Non-pigmented ciliary epithelial cell (primary cell): ENCODE measurements at places on chromosomes 7 and 10.

- no peak for DNase-seq
These were observed 188.6 kb upstream of the LYZL2 start for GRCh38 chr10:30818010-30818660.

- no peak for DNase-seq
These were observed 275.8 kb downstream of the KCNMA1 start for GRCh38 chr10:77361831-77362230.

DNA sequence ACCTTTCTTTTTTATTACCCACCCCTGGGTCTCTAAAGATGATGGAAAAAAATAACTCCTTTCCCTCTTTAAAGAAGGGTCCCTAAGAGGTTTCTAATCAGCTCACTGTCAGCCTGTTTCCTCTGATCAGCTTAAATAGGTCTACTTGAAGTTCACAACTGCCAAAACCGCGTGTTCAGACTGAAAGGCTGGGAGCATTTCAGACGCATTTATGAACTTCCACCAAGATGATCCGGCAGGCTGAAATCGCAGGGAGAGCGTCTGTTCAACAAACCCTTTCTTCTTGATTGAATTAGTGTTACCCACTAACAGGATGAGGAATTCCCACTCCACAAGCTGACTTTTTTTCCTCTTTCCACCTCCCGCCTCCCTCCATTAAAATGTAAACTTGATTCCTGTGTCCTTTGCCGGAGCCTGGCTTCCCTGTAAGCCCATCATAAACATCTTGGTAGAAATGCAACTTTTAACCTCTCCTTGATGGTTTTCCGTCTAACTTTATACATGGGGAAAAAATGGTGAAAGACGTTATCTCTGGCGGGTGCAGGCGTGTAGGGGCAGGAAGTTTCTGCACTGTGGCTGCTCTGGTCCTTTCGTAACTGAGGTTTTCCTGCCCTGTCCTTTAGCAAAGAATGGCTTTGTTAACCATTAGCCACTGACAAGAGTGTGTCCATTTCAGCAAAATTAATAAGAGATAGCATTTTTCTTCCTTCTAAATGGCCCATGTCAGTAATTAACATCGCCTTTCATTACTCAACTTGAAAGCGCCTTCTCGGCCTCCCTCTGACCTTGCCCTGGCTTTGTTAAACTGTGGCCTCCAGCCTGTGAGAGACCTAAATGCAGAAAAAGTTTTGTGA lies 130.7 kb downstream of the BAMBI start:
- no peak for DNase-seq

DNA sequence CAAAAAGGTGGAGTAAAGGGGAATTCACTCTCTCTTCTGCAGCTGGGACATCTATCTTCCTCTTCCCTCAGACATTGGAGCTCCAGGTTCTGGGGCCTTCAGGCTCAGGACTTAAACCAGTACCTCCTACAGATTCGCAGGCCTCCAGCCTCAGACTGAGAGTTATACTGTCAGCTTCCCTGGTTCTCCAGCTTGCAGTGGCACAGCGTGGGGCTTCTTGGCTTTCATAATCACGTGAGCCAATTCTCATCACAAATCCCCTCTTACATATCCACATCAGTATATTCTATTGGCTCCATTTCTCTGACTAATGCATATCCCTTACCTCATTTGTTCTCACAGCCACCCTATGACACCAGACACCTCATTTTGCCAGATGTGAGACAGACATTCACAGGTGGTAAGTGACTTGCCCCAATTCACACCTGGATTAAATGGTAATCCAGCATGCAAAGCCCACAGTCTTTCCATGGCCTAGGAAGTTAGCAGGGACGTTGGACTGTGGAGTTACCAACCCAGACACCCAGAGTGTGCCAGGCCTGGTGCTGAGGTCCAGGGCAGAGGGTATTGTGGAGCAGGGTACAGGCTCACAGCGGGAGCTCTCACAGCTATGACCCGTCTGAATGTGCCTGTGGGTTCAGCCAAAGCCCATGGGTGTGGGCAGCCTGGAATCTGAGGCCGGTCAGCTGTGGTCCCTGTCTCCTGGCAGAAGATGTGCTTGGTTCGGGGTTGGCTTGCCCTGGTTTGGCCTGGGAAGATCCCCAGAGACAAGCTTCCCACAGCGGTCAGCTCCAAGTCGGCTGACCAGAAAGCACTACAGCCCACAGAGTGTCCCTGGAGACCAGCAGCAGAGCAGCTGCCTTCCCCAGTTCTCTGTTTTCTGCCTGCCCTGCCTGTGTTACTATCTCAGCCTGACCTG lies 18.4 kb upstream of the ZCCHC24 start:
- no peak for DNase-seq

DNA sequence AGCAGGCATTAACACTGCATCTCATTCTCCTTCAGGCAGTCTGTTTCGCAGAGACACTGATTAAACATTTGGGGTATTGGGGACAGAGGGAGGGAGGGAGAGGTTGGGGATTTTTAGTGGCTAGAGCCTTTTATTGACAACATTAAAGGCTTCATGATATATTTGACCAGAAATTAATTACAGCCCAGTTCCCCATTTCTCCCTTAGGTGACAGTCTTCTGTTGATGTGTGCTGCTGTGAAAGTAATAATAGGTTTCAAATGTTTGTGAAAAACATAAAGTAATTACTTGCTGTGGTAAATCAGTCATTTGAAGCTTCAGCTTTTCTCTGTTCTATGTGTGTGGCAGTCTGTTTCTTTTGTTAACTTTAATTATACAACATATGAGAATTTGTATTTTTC lies 105.3 kb upstream of the LRGUK start:
- no peak for DNase-seq

GRCh38 chr7:29270594-29271318 lies 76.2 kb downstream of the CHN2 start:
- DNase-seq: no peak

DNA sequence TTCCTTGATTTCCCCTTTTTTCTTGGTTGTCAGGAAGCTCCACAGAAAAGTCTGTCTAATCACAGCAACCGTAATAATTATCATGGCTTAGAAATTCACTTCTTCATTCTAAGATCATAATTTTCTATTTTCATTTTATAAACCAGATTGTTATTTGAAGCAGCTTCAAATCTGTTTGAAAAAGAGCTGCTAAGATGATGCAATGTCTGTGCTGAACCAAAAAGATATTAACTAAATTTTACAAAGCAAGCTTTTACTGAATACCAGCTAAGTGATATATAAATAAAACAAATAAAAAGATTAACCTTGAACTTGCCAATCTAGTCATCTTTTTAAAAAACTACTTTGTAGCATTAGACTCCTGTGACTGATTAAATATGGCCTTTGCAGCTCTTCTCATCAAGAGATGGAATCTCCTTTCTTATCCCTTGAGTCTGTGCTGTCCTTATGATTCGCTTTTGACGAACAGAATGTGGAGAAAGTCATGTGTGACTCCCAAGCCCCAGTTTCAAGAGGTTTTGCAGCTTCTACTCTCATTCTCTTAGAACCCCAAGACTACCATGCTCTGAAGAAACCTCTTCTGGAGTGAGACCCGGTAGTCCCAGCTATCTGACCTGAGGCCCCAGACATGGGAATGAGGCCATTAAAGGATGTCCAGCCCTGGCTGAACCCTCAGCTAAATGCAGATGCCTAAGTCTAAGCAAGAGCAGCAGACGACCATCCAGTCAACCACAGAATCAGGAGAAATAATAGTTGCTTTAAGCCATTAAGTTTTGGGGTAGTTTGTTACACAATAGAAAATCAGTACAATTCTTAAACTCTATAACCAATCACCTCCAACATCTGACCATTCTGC lies 14.4 kb downstream of the NAMPT start:
- no peak for DNase-seq
